ENCODE measurements at places on chromosomes 7 and 10.

- DNase-seq, result no peak
Observed at GRCh38 chr10:48627984-48628609, 23.2 kb upstream of the ARHGAP22 start.

DNA sequence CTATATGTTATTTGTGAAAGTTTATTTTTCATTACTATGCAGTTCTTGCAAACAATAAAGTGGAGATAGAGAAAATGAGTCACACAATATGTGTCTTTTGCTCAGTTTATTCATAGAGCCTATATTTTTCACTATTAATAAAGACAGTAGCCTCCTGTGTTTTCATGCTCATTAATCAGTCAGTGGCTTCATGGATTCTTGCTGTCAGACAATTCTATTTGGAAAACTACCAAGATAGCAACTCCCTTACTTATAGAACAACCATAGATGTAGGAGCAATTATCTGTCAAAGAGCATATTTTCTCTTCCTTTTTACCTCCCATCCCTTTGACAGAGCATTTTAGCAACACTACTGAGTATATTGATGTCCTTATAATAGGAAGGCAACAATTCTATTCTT, 132.7 kb upstream of the CALCR start:
- no peak for DNase-seq

DNA sequence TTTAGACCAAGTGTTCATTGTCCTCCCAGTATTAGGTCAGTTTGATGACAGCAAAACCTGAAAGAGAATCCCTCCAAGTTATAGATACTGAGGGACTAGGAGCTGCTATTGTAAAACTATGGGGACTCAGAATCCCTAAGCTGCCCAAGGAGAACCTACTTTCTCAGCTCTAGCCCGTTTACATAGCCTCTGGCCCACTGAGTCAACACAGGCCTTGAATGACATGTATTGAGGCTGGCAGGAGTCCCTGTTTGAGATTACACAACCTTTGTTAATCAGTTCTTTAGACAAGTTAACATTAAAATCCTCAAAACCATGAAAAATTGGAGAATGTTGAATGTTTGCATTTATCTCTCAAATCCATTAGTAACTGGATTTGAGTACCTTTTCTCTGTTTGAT, 1079.0 kb downstream of the KCNMA1 start:
- no peak for DNase-seq

GRCh38 chr10:35259769-35260397, 76.4 kb upstream of the CCNY start:
- DNase-seq, result no peak

DNA sequence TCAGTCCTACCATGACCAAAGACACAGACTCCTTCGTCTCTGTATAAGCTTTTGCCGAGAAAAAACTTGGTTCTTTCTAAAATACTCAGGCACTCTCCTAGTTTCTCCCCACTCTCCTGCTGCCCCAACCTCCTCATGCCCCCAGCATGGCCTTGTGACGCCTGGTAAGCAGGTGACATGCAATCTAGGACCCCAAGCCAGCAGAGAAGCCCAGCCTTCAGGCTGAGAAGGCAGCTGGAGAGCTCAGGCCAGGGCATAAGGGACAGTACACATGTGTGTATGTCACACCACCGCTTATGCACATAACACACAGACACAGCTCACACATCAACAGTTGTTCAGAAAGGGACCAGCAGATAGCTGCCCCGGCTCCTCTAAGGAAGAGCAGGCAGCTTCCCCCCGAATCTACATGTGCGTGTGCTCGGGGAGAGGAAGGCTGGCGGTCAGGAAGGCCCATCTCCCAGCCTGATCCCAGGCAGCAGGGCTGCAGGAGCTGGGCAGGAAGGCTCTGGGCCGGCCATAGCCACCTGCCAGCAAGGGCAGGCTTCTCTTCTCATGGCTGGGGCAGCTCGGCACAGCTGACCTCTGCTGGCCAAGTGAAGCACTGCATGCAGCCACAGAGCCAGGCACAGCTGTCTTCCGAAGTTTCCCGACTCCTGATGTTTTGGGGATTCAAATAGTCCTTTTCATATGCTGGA, 8.5 kb downstream of the DDX56 start:
- no peak for DNase-seq

- no peak for DNase-seq
Observed at GRCh38 chr7:88546808-88547207, 212.7 kb upstream of the ZNF804B start.

- DNase-seq, result no peak
Observed at GRCh38 chr7:14275356-14275755, 285.9 kb upstream of the ETV1 start.
